Bladder microvascular endothelial cell (primary cell): ENCODE measurements at places on chromosomes 1 and 21. TPM values are rescaled to one million over a fixed set of nuclear protein-coding genes. Genes with fewer than 3 reads are reported as not detected.

Gene TARBP1
- total RNA-seq = 13.4 and 19.9 TPM in 2 replicates

Gene ATP5PO
- 126 and 143 TPM in 2 replicates for total RNA-seq

Gene ARTN
- total RNA-seq = 0.13 TPM in 1 of 2 replicates, not detected in the other

Gene RPTN
- under 0.01 TPM in 1 of 2 replicates, not detected in the other for total RNA-seq

Gene SHISAL2A
- total RNA-seq = not detected in 2 replicates

Gene CELA2A
- total RNA-seq = not detected in 2 replicates

Gene VCAM1
- total RNA-seq = 4.5 and 84.6 TPM in 2 replicates
